ENCODE measurements at places on chromosomes 3 and 15.

GRCh38 chr3:60579734-60580133 is 671.5 kb downstream of the FHIT start:
- peak; percentile 85 for DNase-seq

DNA sequence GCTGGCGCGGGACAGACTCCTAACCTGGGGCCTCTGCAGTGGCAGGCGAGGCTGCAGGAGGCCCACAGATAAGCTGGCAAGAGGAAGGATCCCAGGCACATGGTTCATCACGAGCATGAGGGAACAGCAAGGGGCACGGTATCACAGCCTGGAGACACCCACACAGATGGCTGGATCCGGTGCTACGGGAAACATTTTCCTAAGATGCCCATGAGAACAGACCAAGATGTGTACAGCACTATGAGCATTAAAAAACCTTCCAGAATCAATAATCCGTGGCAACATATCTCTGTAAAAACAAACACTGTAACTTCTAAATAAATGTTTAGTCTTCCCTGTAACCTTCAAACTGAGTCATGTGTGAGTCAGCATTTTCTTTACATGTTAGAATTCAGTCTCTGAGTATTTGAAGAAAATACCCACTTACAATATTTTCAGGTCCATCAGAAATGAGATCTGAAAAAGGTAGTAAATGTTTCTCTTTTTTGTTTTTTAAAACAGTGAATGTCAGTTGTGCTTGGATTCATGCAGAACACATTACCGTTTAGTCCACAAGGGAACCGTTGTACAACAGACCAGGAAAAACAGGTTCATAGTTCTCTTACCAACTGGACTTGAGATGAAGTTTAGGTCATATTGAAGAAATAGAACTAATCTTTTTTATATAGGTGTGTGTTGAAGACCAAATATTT is 75.9 kb downstream of the BOC start:
- peak; percentile 70 for DNase-seq

DNA sequence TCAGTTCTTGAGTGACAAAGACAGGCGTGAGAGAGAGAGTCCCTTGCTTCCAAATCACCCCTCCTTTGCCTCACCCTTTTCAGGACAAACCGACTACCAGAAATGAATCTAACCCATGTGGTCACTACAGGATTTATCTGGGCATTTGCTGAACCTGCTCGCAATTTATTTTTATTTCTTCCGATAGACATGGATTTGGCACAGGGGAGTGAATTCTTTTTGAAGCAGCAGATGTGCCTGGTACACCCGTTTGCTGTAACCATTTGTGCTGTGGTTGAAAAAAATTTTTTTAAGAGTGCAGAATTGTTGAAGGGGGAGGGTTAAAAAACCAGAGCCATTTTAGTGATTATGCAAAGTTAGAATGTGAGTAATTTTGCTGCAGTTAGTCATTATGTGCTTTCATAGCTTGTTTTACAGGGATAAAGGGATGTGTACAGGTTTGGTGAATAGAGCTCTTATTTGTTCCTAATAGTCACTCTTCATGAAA is 442.0 kb downstream of the LPP start:
- peak; percentile 93 for DNase-seq

GRCh38 chr15:99590913-99591646 is 25.3 kb downstream of the MEF2A start:
- DNase-seq, result no peak

DNA sequence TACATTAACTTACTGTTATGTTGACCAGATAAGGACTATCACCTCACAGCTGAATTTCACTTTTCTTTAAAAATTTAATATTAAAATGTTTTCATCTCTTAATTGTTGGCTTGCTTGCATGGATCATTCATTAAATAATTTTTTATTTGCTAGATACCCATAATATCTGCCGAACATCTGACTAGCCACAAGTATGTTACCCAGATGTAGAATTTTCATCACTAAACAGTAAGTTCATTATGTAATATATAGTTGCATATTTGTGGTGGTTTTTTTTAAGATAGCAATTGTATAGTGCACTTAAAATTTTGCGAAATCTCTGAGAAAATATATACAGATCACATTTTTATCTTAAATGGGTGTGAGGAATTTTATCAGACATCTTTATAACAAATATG is 190.4 kb downstream of the MBNL1 start:
- DNase-seq, result no peak

- DNase-seq, result no peak
Measured at GRCh38 chr15:94404733-94405283, 173.4 kb downstream of the MCTP2 start.

- no peak for DNase-seq
Measured at GRCh38 chr3:88041005-88041404, 17.8 kb downstream of the CGGBP1 start.

GRCh38 chr3:105608623-105609022 is 241.9 kb downstream of the ALCAM start:
- DNase-seq, result peak; percentile 12

DNA sequence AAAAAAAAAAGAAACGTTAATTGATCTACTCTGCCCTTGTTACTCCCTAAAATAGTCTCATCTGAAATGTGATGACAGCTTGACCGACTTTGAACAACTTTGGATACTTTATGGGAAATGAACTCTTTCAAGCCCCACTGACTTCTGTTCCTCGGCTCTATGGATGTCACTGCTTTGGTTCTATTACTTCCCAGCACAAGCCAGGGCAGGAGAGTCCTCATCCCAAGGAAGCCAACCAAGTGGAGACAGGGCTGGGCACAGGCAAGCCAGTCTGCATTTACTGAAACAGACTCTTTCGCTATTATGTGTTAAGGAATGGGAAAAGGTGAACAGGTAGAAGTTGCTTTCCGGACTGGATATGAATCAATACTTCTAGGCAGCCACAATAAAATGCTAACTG is 444.0 kb downstream of the FOXP1 start:
- no peak for DNase-seq

- DNase-seq, result no peak
Measured at GRCh38 chr3:134239538-134239937, 11.1 kb downstream of the RYK start.

- DNase-seq, result no peak
Measured at GRCh38 chr3:124628863-124629262, 101.4 kb upstream of the UMPS start.

GRCh38 chr3:34067536-34068051 is 269.2 kb downstream of the PDCD6IP start:
- no peak for DNase-seq

DNA sequence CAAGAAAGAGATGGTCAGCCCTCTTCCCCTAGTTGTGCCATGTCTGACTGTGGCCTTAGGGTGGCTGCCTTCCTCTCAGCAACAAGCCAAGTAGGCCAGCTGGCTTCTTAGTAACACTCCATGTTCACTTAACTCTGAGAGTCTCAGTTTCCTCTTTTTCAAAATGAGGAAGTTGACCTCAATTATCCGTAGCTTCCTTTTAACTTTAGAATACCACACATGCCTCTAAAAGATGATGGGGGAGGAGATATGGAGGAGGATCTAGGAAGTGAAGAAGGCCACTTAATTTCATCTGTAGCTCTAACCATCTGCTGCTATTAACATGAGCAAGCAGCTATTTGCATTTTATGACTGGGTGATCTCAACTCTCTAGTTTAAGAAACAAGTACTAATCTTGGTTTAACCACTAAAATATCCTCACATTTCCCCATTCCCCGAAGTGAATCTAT is 32.9 kb downstream of the CD200R1L start:
- DNase-seq, result peak; percentile 78

GRCh38 chr3:195153653-195154052 is 117.3 kb downstream of the XXYLT1 start:
- DNase-seq, result no peak

DNA sequence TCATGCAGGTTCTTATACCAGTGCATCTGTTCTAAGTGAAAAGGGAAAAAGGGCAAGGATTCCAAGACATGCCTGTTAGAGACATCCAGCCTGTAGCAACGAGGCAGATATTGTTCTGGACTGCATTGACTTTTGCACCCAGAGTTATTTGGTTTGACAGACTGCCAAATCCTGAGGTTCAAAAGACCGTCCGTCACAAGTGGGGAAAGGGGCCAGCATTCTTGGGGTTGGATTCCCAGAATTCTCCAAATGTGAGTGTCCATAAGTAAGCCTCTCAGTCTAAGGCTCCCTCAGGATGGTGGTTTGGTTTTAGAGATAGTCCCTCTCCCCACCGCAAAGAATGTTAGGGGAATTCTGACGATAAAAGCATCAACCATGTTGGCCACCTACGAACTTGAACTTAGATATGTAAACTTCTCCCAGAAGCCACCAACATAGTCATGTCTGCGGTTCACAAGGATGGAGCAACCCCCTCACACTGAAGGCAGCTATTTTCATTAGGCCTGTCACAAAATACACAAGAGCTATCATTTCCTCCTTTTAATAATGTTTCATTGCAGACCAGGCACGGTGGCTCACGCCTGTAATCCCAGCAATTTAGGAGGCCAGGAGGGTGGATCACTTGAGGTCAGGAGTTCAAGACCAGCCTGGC is 13.6 kb upstream of the LACTB start:
- peak; percentile 100 for DNase-seq

GRCh38 chr3:155110996-155111901 is 31.1 kb downstream of the MME start:
- DNase-seq, result no peak

DNA sequence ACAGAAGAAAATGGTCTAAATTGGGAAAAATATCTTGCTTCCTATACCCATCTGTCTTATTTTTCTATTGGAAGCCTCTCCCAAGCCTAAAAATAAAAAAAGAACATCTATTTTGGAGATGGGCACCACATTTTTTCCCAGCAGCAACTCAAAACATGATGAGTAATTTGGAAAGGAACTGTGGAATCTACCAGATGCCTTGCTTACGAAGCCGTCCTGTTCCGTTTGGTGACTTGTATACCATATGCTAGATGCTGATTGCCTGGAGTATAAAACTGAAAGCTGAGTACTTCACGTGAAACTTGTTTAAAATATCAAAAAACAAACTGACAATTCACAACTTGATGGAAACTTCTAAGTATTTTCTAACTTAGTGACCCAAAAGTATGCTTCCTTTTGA is 491.0 kb downstream of the ROBO2 start:
- DNase-seq, result peak; percentile 54

GRCh38 chr15:61769557-61769956 is 290.7 kb downstream of the VPS13C start:
- DNase-seq, result no peak

GRCh38 chr3:135311699-135312098 is 516.6 kb downstream of the EPHB1 start:
- no peak for DNase-seq

- DNase-seq, result peak; percentile 33
Measured at GRCh38 chr3:146543461-146544001, 876 bp downstream of the PLSCR1 start.
